Stimulated activated CD4-positive, alpha-beta T cell treated with anti-CD3 and anti-CD28 coated beads, TNF-alpha, amount 100 ng/mL, for 1 hour (primary cell): ENCODE measurements at places on chromosomes 13 and 19.
A peak's percentile ranks its signal among the peaks of the same experiment; 100 is the strongest.

GRCh38 chr19:10612499-10613119 is 12.7 kb upstream of the SLC44A2 start:
- DNase-seq, result no peak

DNA sequence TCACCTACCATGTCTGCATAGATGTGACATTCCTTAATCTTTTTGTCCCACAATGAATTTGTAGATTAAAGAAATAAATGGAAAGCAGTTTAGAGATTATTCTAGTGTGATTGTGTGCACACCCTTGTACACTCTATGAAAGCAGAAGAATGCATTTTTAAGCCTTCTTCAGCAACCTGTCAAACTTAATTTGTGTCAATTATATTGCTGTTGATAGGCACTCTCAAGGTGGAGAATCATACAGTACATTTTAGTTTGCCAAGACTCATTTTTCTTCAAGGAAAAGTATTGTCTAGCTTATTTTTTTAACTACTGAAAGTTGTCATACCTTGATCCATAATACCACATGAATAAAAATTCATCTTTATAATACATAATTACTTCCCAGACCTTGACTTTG is 1898.9 kb downstream of the OLFM4 start:
- DNase-seq, result no peak

DNA sequence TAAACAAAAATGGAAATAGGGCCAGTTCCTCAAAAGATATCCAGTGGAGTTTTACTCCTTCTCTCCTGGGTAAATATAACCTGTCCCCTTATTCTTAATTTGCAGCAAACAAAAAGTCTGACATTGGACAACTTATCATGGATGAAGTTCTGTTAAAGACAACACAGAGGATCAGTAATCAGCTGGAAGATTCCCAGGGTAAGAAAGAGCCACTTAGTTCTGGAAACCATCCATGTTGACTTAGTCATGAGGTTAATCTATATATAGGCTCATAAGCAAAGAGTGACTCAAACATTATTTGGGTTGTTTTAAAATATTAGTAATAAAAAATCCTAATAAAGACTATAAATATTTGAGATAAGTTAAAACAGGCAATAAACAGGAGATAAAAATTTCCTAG is 40.5 kb upstream of the EBPL start:
- DNase-seq, result no peak

GRCh38 chr13:101631395-101631794 is 178.9 kb downstream of the ITGBL1 start:
- DNase-seq, result no peak

GRCh38 chr19:13060964-13061927 is 41.4 kb downstream of the LYL1 start:
- peak; percentile 75 for DNase-seq

- DNase-seq, result no peak
These were observed 16.5 kb upstream of the NDUFS7 start for GRCh38 chr19:1366899-1367870.

DNA sequence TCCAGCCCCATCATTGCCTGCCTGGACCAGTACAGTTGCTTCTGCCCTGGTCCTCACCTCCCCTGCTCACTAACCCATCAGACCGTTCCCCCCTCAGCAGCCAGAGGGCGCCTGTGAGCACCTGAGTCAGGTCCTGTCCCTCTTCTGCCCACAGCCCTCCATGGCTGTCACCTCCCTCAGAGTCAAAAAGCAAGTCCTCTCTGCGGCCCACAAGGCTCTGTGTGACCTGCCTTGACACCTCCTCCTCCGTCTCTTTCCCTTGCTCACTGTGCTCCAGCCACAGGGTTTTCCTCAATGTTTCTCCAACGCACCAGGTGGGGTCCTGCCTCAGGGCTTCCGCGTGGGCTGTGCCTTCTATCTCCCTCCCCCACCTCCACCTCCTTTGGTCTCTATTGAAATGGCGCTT is 29.4 kb upstream of the PTPRS start:
- DNase-seq, result no peak

- no peak for DNase-seq
These were observed 243.7 kb downstream of the DNAJC15 start for GRCh38 chr13:43266936-43267615.

DNA sequence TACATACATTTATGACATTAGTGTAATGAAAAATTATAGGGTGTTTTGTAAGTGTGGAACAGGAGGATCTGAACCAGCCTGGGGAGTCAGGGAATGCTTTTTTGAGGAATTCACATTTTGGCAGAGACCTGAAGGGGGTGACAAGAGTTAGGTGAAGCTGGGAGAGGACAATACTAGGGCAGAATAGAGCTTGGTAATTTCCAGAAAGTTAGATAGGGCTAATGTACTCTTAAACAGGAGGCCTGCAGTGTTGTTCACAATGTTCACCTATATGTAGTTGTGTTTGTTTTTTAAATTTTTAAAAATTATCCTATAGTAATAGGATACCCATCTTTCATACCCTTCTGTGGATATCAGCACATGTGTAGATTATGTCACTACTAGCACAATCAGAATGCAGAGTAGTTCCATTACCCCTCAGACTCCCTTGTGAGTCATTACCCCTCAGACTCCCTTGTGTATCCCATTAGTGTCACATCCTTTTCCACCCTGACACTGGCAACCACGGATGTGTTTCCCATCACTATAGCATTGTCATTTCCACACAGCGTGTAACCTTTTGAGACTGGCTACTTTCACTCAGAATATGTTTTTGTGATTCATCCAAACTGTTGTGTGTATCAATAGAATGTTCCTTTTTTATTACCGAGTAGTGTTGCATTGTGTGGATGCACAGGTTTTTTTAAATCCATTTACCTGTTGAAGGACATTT is 43.1 kb downstream of the PCCA start:
- DNase-seq, result no peak

DNA sequence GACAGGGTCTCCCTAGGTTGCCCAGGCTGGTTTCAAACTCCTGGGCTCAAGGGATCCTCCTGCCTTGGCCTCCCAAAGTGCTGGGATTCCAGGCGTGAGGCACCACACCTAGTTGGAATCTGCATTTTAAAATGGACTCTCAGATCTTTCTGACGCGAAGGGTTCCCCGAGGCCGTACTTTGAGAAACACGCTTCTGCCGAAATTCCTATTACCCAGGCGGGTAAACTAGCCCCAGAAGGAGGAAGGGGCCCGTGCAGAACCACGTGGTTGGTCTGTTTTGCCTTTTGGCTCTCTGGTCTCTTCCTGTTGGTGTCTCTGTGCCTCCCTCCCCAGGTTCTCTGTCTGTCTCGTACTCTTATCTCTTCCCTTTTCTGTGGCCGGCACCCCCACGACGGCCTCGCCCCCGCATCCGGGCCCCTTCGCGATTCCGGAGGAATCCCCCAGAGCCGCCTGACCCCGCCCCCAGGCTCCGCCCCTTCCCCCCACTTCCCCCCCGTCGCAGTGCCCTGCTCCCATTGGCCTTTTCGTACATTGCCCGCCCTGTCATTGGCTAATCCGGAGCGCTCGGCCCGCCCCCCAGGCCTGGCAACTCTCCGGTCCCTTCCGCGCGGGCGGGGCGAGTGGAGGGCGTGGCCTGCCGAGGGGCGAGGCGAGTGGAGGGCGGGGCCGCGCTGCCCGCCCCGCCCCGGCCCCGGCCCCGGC is at the start of gene TNFAIP8L1:
Gene TNFAIP8L1 (plus strand): TSS at position 689 of the 703 bp plus-strand sequence. CDS start 12,354 bp downstream, outside the sequence.
- peak; percentile 99 for DNase-seq

DNA sequence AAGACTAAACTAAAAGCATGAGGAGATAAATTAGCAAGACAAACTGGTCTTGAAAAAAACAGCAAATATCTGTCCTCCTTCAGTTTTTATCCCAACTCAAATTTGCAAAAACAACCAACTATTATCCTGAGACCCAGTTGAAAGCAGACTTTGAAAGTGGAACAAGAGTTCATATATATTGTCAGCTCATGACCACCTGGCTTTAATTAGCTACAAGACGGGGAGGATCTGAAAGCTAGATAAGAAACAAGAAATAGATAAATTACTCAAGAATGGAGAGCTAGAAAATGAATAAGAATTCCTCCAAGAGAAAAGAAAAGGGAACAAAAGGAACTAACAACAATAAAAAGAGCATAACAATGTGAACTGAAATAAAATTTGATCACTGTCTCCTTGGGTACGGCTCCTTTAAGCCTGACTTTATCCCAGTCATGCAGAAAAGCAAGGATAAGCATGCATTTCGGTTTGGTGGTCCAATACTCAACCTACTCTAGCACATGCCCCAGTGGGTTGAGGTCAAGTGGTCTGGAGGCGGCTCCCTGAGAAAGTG is 246.9 kb downstream of the DCLK1 start:
- DNase-seq, result no peak

- no peak for DNase-seq
These were observed 636 bp upstream of the RB1 start for GRCh38 chr13:48302871-48303358.

- DNase-seq, result no peak
These were observed 690 bp upstream of the B3GNT8 start for GRCh38 chr19:41427647-41428480.

- DNase-seq, result no peak
These were observed 10.9 kb upstream of the TLE5 start for GRCh38 chr19:3073159-3073563.

DNA sequence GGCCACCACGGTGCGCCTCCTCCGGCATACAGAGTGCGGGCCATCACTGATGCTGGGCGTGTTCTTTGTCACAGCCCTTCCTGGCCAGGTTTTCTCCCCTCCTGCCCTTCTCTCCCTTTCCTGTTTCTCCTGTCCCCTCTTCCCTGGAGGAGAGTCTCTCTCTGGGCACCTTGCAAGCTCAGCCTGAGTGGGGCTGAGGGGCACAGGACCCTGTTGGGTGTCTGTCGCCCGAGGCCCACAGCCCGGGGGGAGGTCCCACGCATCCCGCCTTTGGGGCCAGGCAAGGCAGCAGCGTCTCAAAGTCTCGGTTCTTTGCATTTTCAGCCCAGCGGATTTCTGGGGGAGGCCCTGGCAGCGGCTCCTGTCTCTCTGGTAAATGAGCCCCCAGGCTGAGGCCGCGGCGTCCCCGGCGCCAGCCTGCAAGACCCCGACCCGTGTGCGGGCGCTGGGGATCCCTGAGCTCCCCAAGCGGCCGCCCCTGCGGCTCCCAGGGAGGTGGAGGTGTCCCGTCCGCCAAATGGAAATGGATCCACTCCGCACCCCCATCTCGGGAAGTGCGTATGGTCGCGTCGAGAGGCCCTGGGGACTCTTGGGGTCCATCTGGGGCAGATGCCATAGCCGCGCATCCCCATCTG is 47.2 kb downstream of the COMP start:
- no peak for DNase-seq

- no peak for DNase-seq
These were observed 3.9 kb downstream of the RANBP3 start for GRCh38 chr19:5973867-5974635.

GRCh38 chr13:112071102-112071722 is 4.3 kb downstream of the SOX1 start:
- DNase-seq, result no peak

- no peak for DNase-seq
These were observed 788.2 kb downstream of the SLITRK5 start for GRCh38 chr13:88459331-88459730.

DNA sequence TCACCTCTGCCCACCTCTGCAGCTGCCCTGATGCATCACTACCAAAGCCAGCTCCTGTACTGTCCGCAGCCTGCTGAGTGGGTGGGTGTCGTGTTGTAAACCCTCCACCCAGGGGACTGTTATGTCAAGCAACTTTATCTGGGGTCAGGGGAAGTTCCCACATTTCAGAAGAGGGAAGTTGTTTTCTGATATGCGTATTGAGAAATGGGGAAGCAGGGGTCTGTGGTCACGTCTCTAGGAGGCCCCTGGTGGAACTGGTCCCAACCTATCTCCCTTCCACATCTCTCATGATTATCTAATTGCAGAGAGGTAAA is 31.2 kb downstream of the CLEC17A start:
- no peak for DNase-seq

GRCh38 chr13:32092496-32092895 is 60.9 kb downstream of the FRY start:
- no peak for DNase-seq

DNA sequence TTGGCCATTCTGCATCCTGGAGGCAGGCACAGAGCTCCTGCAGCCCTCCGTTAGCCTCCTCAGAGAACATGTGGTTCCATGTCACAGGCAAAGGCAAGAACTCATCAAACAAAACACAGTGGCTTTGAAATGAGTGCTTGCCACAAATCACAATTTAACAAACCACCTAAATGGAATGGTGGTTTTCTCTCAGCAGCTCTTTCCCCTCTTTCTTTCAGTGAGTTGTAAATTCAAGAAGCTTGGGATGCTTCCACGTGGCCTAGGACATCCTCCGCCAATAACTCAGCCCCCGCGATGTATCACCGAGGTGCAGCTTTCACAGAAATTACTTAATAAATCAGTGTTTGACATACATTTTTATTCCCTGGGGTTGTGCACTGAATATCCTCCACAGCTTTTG is 65.4 kb upstream of the RFC3 start:
- no peak for DNase-seq

- no peak for DNase-seq
These were observed 111.0 kb downstream of the RGCC start for GRCh38 chr13:41568143-41568971.

DNA sequence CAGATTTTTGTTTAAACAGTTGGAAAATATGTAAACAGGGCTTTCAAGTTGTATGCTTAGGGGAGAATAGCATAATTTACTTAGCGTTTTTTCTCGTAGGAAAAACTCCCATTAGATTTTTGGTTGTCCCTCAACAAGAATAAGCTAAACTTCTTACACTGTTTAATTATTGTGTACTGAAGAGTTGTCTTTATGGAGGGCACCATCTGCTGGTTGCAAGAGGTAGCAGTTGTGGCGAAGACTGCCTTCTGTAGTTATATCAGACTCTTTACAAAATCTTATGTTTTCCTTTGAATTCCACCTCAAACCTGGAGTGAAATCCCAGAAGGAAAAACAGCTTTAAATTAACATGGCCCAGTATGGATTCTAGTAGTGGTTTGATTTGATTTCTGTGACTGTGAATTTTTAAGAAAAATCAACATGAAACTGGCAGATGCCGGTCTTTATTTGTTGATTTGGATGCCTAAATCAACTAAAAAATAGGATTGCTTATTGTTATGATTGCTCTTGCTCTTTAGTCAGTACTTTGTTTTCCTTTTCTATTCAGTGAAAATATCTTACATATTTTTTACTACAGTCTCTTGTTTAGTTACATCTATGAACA is 53.4 kb downstream of the PDS5B start:
- no peak for DNase-seq

GRCh38 chr13:43799191-43799590 is 12.4 kb upstream of the ENOX1 start:
- DNase-seq, result no peak
